Anterior cingulate cortex (tissue), 58 donors: ENCODE measurements at places on chromosomes 4 and X.

GRCh38 chrX:82848111-82848510 is 660.0 kb upstream of the POU3F4 start:
- DNase-seq = no peak

GRCh38 chr4:154005171-154005520 is 216.3 kb upstream of the SFRP2 start:
- no peak for DNase-seq

- DNase-seq = peak; percentile 6
Measured at GRCh38 chrX:30302956-30303355, 6.2 kb downstream of the NR0B1 start.

- no peak for DNase-seq
Measured at GRCh38 chr4:115470763-115471162, 357.3 kb upstream of the NDST4 start.

DNA sequence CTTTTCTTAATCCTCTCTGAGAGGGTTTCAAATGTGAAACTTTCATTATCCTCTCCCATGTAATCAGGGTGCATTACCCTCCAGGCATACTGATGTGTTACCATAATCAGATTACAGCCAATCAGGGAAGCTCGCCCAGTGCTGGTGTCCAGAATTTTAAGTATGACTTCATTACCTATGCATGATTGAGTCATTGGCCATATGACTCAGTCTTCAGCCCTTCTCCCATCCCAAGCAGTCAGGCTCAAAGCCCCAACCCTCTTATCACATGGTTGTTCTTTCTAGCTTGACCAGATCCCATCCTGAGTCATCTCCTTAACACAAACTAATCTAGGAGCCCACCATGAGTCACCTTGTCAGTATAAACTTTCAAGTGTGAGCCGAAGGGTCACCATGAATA is 1668.1 kb upstream of the AGA start:
- no peak for DNase-seq

- DNase-seq = no peak
Measured at GRCh38 chr4:80489798-80490197, 154.3 kb downstream of the CFAP299 start.

DNA sequence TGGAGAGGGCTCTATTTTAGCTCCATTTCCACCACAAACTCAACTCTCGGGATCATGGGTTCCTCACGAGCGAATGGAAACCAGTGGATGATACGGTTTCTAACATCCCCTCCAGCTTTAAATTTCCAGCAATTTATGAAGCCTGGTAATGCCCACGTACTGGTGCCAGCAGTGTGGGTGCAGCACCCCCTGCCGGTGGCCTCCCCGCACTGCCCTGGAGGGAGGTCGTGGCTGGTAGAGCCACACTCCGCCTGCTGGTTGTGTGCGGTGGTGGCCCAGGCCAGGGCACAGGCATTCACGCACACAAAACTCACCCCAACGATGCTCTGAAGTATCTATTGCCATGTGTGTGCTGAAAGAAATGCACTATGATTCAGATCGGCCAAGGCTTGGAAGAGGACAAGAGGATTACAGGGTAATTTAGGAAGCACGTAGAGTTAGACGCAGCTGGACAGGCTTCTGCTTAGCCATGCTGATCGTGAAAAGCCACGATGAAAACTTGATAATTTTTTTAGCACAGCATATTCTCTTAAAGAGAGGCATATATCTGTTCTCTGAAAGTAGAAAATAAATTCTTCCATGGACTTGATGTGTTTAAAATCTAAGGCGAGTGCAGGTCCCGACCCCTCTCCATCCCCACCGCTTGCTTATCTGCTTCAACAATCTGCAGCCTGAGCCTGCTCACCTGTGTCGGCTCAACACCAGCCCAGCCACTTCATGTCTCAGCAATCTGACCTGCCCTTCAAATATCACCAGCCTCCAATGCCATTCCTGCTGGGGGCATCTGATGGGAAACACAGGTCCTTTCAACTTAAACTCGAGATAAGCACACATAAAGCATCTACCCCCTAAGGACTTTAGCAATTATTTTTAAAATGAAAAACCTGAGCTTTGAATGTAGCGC is 59.1 kb downstream of the SCD5 start:
- DNase-seq = peak; percentile 58

DNA sequence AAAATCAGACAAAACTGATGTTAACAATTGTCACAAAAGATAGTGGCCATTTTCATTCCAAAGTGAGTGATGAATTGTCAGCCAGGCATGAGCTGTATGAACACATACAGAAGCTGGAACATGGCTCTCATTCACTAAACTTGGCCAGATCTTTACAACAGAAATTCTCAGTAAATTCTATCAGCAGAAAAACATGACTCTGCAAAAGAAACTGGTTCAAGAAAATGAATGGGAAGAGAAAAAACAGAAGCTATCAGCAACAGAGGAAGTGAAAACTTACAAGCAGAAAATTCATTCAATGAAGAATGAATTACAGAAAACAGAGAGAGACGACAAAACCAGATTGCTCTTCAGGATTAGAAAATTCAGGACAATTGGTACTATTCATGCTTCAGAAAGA is 249.6 kb downstream of the COL25A1 start:
- no peak for DNase-seq

- no peak for DNase-seq
Measured at GRCh38 chr4:189185810-189186432, 754.8 kb upstream of the FRG1 start.
